Suprapubic skin (tissue), 4 donors: ENCODE measurements at places on chromosomes 2 and 18. TPM values are rescaled to one million over a fixed set of nuclear protein-coding genes. Genes with fewer than 3 reads are reported as not detected.

- H3K27ac ChIP-seq, result no peak overlapping the region
- no peaks in the 10 kb centered on the region for H3K27me3 ChIP-seq
- no peak for DNase-seq
- H3K4me1 ChIP-seq, result no peaks in the 10 kb centered on the region
Measured at GRCh38 chr18:57640236-57640635, 18.6 kb upstream of the NARS1 start.

GRCh38 chr18:8732442-8733360, 27.3 kb downstream of the MTCL1 start:
- DNase-seq, result no peak
- H3K27me3 ChIP-seq, result no peaks in the 10 kb centered on the region
- H3K4me1 ChIP-seq, result no peaks in the 10 kb centered on the region
- H3K4me3 ChIP-seq, result no peak overlapping the region
- H3K27ac ChIP-seq, result no peak overlapping the region

- H3K4me3 ChIP-seq, result no peak overlapping the region
- peaks cover 72% of the 10 kb centered on the region for H3K36me3 ChIP-seq
Measured at GRCh38 chr2:121400201-121400600, 115.2 kb upstream of the TFCP2L1 start.

TXNDC9 gene
- 25.0 TPM for total RNA-seq
